ENCODE measurements at places on chromosomes 5 and 9. TPM values are rescaled to one million over a fixed set of nuclear protein-coding genes. Genes with fewer than 3 reads are reported as not detected.

Gene CBY3
- not detected for total RNA-seq

- no peaks in the 10 kb centered on the region for H3K36me3 ChIP-seq
- H3K27me3 ChIP-seq, result no peaks in the 10 kb centered on the region
- H3K4me1 ChIP-seq, result no peaks in the 10 kb centered on the region
- no peak overlapping the region for H3K4me3 ChIP-seq
- no peak overlapping the region for H3K27ac ChIP-seq
These were observed 18.1 kb upstream of the FTMT start for GRCh38 chr5:121833617-121834016.

GRCh38 chr5:179827680-179828079 lies 7.0 kb downstream of the SQSTM1 start:
- peaks cover 44% of the 10 kb centered on the region for H3K4me1 ChIP-seq
- H3K27ac ChIP-seq, result no peak overlapping the region
- H3K4me3 ChIP-seq, result no peak overlapping the region
- DNase-seq, result no peak
- peaks cover 95% of the 10 kb centered on the region for H3K36me3 ChIP-seq

GRCh38 chr5:19319252-19319651 lies 668.7 kb downstream of the CDH18 start:
- no peaks in the 10 kb centered on the region for H3K27me3 ChIP-seq
- H3K4me1 ChIP-seq, result peaks cover 6% of the 10 kb centered on the region
- no peak overlapping the region for H3K4me3 ChIP-seq
- H3K27ac ChIP-seq, result no peak overlapping the region

Gene ARL14EPL
- not detected for total RNA-seq

Gene SPATA31A3
- total RNA-seq, result not detected

GRCh38 chr5:124963236-124963919 lies 216.9 kb upstream of the ZNF608 start:
- no peak overlapping the region for H3K27ac ChIP-seq
- H3K27me3 ChIP-seq, result no peaks in the 10 kb centered on the region
- H3K4me1 ChIP-seq, result no peaks in the 10 kb centered on the region
- H3K36me3 ChIP-seq, result no peaks in the 10 kb centered on the region
- no peak for DNase-seq

- no peak for DNase-seq
- H3K4me3 ChIP-seq, result no peak overlapping the region
- no peak overlapping the region for H3K27ac ChIP-seq
- H3K36me3 ChIP-seq, result no peaks in the 10 kb centered on the region
These were observed 825 bp downstream of the LRRC14B start for GRCh38 chr5:191949-192690.

DNA sequence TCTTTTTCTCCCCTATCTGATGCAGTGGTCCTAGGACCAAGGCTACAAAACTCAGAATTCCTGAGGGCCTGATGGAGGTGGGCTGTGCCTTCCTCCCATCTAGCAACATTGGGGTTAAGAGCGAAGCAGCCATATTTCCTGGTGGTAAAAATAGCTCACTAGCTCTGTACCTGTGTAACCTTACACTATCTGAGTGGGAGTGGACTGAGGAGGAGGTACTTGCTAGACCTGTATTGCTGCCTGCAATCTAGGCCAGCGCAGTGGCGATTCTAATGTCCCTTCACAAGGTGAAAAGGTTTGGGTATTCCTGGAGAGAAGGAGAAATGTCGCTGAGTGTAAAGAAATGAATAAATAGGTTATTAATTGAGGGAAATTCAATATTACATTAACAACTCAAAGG lies 80.2 kb upstream of the LIFR start:
- H3K36me3 ChIP-seq, result no peaks in the 10 kb centered on the region
- H3K4me1 ChIP-seq, result no peaks in the 10 kb centered on the region
- no peak overlapping the region for H3K4me3 ChIP-seq
- H3K27me3 ChIP-seq, result peaks cover 2% of the 10 kb centered on the region
- no peak for DNase-seq
- no peak overlapping the region for H3K27ac ChIP-seq

DNA sequence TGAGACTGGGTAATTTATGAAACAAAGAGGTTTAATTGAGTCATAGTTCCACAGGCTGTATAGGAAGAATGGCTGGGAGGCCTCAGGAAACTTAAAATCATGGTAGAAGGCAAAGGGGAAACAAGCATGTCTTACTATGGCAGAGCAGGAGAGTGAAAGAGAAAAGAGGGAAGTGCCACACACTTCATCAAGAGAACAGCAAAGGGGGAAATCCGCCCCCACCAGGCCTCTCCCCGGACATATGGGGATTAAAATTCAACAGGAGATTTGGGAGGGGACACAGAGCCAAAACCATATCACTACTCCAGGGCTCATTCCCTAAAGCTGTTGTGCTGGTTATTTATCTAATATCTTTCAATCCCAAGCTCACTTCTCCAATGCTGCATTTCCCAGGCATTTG lies 50.2 kb upstream of the NR3C1 start:
- H3K36me3 ChIP-seq, result no peaks in the 10 kb centered on the region
- peaks cover 5% of the 10 kb centered on the region for H3K4me1 ChIP-seq
- H3K27ac ChIP-seq, result no peak overlapping the region
- DNase-seq, result no peak
- H3K4me3 ChIP-seq, result no peak overlapping the region

DNA sequence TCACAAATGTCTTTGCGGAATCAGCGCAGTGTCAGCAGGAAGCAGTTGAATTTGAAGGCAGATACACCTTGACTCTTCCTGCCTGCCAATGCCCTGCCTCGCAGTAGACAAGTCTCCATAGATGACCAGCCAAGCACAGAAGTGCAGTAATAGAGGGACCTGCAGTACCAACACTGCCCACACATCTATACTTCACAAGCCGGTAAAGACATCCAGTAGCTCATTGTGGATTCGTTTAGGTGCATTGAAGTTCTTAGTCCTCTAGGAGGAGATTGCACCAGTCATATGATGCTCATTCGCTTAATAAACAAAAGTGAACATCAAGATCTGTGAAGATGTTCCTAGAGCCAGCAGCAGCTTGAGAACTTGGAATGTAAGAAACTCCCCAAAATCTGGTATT lies 7.1 kb upstream of the IFNA2 start:
- H3K36me3 ChIP-seq, result no peaks in the 10 kb centered on the region
- no peak for DNase-seq
- peaks cover 55% of the 10 kb centered on the region for H3K27me3 ChIP-seq
- H3K4me3 ChIP-seq, result no peak overlapping the region

Gene TNFSF15
- 0.16 TPM for total RNA-seq

DNA sequence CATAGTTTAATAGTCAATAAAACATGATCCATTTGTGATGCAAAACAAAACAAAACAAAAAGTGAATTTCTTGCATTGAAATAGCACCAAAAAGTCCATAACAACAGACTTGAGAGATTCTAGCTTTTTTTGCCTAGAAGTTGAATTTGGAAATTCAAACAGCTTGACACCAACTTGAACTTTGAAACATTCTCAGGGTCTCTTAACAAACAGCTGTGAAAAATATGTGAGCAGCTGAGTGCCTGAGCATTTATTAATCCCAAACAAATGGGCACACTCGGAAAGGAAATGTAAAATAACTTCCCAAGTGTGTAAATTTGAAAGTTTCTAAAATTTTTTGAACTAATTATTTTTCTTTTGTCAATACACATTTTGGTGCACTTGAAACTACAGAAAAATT lies 56.0 kb upstream of the HMHB1 start:
- no peak overlapping the region for H3K4me3 ChIP-seq
- no peak for DNase-seq
- no peaks in the 10 kb centered on the region for H3K36me3 ChIP-seq

GRCh38 chr9:73182928-73183327 lies 31.3 kb downstream of the ANXA1 start:
- no peak overlapping the region for H3K27ac ChIP-seq
- H3K4me3 ChIP-seq, result no peak overlapping the region
- peaks cover 13% of the 10 kb centered on the region for H3K4me1 ChIP-seq
- H3K27me3 ChIP-seq, result no peaks in the 10 kb centered on the region
- no peak for DNase-seq

Gene TCERG1
- 66.4 TPM for total RNA-seq

DNA sequence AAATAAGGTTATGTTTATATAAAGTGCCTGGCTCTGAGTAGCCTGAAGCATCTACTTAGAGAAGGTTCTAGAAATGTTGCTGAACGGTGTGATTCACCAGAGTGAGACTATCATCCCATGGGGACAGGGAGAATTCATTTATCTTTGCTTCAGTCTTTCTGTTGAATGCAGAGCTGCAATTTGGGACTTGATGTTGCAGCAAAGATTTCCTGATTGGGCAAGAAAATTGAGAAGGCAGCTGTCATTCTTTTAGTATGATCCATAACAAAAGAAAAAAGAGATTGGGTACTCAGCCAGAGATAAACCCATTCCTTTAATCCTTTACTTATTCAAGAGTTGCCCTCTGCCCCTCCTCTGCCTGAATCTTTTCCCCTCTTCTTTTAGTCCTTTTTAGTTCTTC lies 456.3 kb upstream of the WWC1 start:
- H3K4me1 ChIP-seq, result no peaks in the 10 kb centered on the region
- H3K36me3 ChIP-seq, result no peaks in the 10 kb centered on the region
- no peak for DNase-seq

Measured in suprapubic skin (tissue), 4 donors.